ENCODE measurements at places on chromosomes 5 and 9. TPM values are rescaled to one million over a fixed set of nuclear protein-coding genes. Genes with fewer than 3 reads are reported as not detected.

The WHRN gene
- 18.1 TPM for polyA plus RNA-seq

DNA sequence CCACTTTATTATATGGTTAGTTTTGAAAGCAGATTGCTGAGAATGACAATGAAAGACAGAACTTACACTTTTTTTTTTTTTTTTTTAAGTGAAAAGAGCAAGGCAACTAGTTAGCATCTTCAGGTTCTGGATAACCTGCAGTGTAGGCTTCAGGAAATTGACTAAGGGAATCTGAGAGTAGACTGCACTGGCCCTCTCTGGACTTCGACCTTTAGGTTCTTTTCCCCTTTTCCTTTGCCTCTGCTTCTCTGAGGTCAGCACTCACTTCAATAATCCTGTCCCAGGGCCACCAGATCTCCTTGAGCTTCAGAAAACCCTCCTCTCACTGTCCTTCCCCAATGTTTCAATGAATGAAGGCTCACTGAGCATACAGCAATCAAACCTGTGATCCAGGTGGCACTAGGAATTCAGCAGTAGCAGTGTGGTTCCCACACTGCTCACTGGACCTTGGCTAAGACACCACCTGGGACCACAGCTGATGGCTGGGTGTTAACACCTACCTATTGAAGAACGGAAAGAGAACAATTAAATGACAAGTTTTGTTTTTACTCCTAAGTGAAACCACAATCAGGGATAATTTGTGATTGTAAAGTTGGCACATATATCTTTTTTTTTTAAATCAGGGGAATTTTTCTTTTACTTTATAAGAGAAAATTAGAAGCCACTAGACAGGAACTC is 85.8 kb upstream of the IL6ST start:
- no peak for DNase-seq

- no peak for DNase-seq
These were observed 14.2 kb downstream of the AP3B1 start for GRCh38 chr5:78280261-78280660.

DNA sequence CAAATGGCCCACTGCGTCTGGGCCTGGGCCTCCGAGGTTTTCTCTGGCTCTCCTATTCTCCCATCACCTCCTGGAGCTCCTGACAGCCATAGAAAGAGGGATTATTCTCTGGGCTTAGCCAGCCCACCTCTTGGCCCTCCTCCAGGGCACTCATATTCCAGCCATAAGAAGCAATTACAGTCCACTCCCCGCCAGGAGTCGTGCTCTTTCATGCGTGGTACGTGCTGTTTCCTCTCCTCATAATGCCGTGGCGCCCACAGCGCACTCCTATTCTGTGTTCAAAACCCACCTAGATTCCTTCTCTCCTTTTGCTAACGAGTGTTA is 240.8 kb upstream of the ZNF462 start:
- DNase-seq: no peak

- DNase-seq: no peak
These were observed 203.3 kb downstream of the SLIT3 start for GRCh38 chr5:169097374-169098326.

- no peak for DNase-seq
These were observed 148.3 kb downstream of the ESM1 start for GRCh38 chr5:54837093-54837492.

All from left renal cortex interstitium (tissue), 4 donors.